ENCODE measurements at places on chromosomes 2 and 18.

- no peak for DNase-seq
Measured at GRCh38 chr18:58114766-58115165, 70.7 kb downstream of the NEDD4L start.

GRCh38 chr2:12257476-12257875 lies 459.3 kb upstream of the TRIB2 start:
- no peak for DNase-seq

GRCh38 chr18:22489704-22490103 lies 72.0 kb upstream of the CTAGE1 start:
- DNase-seq, result no peak

DNA sequence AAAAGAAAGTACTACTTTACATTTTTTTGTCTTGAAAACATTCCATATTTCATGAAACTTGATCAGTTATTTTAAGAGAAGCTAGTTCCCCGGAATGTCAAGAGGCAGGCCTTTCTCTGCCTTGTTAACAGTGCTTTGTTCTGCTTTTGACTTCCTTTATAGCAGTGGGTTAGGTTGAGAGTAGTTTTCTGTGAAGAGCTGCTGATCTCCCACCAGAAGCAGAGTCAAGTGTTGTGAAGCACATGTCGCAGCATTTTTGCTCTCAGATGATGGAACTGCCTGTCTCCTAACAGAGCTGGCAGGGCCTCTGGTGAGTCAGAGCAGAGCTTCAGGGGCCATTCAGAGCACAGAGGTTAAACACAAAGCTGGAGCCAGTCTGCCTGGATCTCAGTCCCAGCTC lies 871.8 kb downstream of the SLC4A3 start:
- DNase-seq, result no peak

DNA sequence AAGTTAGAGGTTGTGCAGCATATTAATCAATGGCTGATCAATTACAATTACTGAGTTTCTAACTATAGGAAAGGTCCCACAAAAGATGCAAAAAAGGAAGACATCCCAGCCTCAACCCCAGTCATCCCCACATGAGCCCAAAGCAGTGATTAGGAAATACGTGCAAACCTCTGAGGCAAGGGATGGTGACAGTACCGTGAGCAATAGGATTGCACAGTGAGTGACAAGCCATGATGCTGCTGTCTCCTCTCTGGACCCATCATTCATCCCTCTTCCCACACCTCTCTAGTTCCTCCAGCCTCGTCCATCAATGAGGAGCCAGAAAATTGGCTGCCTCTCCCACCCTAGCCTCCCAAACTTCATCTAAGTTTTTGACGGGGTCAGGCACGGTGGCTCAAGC lies 4.0 kb upstream of the SLC11A1 start:
- no peak for DNase-seq

DNA sequence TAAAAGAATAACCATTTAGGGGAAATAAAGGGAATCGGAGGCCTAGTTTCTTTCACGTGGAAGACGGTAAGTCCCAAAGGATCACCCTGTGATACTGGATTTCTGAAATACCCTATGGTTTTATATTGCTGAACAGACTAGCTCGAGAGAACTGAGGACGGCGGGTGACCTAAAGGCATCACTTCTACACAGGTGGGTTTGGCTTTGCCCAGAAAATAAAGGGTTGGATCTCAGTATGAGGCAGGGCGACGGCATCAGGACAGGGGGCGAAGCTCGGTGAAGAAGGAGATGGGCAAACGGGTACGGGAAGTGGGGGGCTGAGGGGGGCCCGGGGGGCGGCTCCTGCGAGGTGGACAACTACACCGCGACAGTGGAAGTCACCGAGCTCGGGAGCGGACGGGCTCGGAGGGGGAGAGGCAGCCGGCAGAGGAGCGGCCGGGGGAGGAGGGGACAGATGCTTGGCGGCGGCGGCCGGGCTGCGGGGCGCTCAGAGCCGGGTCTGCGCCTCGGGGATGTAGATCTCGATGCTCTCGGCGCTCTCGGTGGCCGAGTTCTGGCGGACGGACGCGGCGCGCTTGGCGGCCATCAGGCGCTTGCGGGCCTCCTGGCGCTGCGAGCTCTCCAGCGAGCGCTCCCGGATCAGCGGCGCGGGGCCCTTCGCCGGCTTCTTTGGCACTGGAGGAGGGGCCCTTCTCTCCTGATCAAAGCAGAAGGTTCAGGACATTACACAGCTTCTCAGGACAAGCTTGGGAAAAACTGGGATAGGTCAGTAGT lies 48.9 kb downstream of the TGIF1 start:
- DNase-seq, result peak; percentile 80

DNA sequence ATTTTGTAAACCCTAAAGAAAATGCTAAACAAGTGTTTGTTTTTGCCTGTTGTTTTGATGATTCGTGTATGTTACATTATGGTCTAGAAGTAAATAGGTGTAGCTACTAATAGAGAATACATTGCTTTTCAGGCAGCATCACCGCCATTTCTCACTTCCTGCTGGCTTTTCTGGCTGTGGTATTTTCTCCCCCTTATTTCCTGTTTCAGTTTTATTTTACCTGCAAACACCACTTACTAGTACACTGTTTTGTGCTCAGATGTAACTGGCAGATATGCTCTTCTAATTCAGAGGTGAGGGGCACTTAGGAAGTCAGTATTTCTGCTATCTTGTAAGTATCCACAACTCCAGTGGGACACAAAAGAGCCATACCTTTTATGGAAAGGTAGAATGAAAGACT lies 38.1 kb upstream of the SLC3A1 start:
- no peak for DNase-seq

DNA sequence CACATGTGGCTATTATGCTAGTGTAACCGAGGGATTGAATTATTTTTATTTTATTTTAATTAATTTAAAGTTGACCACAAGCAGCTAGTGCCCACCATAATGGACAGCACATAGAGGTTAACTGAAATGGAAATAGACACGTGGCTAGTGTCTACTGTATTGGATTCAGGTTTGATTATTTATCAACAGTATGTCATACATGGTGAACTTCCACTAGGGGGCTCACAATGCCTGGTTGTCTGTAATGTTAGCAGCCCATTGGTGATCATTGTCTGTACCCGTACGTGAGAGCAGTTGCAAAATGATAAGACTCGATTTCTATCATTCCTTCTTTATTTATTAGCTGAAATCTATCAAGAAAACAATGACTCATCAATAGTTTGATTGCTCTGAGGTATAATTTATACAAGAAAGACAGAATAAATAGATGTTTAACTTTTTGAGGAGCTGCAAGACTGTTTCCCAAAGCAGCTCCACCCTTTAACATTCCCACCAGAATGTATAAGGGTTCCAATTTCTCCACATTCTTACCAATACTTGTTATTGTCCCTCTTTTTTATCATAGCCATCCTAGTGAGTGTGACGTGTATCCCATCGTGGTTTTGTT lies 76.5 kb downstream of the CYBRD1 start:
- DNase-seq, result peak; percentile 85

GRCh38 chr2:67650291-67651133 lies 253.4 kb downstream of the ETAA1 start:
- DNase-seq, result peak; percentile 78

DNA sequence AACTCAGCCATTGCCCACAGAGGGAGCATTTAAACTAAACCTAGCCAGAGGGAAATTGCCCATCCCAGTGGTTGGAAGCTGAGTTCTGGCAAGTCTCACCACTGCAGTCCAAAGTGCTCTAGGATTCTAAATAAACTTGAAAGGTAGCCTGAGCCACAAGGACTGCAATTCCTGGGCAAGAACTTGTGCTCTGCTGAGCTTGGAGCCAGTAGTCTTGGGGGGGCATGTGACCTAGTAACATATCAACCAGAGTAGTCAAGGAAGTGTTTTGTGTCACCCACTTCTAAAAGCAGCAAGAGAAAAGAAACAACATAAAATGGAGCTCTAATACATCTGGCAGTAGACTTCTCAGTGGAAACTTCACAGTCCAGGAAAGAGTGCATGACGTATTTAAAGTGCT lies 167.0 kb downstream of the PTH2R start:
- no peak for DNase-seq

DNA sequence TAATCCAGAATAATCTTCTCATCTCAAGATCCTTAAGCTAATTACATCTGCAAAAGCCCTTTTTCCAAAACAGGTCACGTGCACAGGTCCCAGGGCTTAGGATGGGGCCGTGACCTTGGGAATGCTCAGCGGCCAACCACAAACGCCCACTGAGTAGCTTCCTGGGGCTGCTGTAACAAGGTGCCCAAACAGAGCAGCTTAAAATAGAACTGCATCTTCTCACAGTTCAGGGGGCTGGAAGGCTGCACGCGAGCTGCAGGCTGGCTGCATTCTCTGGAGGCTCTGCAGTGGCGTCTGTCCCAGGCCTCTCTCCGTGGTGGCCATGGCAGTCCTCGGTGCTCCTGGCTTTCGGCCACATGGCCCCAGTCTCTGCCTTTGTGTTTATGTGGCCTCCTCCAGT lies 31.9 kb downstream of the ADI1 start:
- DNase-seq, result no peak

DNA sequence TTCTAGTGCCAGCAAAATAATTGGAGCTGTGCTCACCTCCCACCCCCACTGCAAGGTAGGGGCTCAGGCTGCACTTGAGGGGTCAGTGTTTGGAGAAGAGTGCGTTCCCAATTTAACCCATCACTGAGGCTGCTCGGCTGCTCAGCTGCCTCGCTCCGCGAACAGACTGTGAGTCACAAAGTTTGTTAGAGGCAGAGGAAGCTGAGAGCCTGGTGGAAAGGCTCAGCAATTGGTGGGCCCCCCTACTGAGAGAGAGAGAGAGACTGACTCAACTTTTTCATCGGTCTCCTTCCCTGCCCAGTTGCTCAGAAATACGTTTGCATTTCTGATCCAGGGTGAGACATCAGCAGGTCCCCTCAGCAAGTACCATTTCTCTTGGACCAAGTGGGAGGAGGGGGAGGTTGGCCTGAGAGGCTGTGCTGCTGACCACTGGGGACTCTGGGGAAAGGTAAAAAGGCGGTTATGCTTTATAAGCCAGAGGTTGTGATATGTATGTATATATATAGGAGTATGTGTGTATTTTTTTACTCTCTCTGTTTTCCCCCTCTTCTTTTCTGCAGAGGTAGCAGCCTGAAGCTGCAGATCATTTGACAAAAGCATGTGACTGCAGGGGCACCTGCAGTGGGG lies 1.5 kb downstream of the EFR3B start:
- DNase-seq, result peak; percentile 38

DNA sequence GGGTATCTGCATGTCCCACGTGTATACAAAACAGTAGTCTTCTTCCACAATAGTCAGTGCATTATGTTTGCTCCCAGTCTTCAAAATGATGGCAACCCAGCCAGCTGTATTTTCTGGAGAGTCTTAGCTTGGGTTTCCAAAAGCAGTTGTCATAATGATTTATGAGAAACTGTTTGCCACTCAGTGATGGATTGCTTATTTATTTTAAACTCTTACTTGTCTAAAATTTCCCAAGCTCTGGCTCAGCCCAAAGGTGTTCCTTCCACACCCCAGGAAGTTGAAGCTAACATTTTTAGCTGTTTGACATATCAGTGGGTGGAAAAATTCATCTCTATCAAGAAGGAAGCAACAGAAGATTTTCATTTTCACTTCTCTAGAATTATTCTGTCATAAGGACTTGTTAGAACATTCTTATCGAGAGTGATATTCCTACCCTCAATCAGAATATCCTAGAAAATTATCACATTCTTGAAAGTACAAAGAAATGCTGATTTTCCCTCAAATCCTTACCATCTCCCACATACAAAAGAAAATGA lies 78.8 kb downstream of the ASAP2 start:
- DNase-seq, result no peak

- no peak for DNase-seq
Measured at GRCh38 chr18:45157576-45157975, 457.7 kb upstream of the SLC14A2 start.

DNA sequence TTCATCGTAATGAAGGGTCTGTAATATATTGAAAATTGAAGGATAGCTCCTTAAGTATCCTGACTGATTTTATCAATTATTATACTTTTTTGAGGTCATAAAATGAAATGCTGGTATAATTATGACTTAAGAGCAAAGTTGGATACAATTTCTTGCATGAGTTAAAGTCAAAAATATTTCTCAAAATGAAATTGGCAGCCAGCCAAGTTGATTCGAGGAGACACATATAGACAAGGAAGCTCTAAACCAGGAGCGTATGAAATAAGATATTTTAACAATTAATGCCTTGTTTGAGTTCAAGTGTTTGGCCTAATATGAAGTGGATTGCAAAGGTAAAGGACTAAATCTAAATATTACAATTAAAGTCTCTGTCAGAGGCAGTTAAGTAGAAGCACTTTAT lies 260.4 kb upstream of the DSEL start:
- DNase-seq, result no peak

- DNase-seq, result no peak
Measured at GRCh38 chr2:65294701-65295100, 67.1 kb downstream of the ACTR2 start.

DNA sequence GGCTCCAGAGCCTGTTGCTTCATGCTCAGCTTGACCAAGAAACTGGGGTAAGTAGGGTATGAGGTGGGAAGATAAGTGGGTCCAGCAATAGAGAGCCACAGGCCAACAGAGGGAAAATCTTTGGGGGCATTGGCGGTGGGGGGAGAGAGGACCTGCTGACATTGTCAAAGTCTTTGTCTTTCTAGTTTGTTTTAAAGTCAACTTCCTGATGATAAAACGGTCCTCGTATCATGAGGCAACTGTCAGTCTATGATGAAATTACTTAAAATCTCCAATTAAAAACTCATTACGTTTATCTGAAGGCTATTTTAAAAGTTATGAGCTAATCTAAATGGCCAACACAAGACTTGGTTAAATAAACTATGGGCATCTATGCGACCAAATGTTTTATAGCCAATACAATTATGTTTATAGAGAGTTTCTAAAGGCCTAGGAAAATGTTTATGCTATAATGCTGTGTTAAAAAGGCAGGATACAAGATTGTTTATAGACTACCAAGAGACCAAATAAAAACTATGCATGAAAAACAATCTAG lies 84.4 kb upstream of the CD28 start:
- DNase-seq, result no peak

DNA sequence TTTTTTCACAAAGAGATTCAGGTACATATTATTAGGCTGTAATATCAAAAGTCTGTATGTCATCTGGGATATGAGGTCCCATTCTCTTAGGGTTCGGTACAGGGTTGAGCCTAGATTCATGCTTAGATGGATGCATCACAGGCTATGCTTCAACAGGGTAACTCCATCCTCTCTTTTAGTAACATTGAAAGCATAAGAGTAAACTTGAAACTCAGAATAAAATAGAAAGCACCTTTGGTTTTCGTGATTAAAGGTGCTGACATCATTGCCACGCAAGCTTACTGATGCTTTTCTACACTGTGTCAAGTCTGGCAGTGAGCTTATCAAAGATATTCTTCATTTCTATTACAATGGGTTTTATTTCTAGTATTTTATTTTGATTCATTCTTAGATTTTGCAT lies 419.1 kb upstream of the DSEL start:
- DNase-seq, result no peak
